Fibroblast of the aortic adventitia (primary cell): ENCODE measurements at places on chromosomes 16 and 17. TPM values are rescaled to one million over a fixed set of nuclear protein-coding genes. Genes with fewer than 3 reads are reported as not detected.

Gene FOXO3B
- total RNA-seq = 3.4 and 5.4 TPM in 2 replicates

Gene NUPR1
- 28.8 and 56.1 TPM in 2 replicates for total RNA-seq

Gene BAIAP3
- total RNA-seq = 0.09 TPM in 1 of 2 replicates, not detected in the other

Gene PGAP6
- 25.2 and 51.2 TPM in 2 replicates for total RNA-seq

Gene DNAH9
- not detected in 2 replicates for total RNA-seq

Gene ANKFN1
- total RNA-seq = not detected in 2 replicates

Gene EXOC7
- 40.8 and 88.5 TPM in 2 replicates for total RNA-seq

Gene TMEM100
- 0.57 and 2.1 TPM in 2 replicates for total RNA-seq
